ENCODE measurements at places on chromosomes 12 and 14.

GRCh38 chr12:18612971-18613370 is 124.8 kb downstream of the PLCZ1 start:
- DNase-seq = no peak

- DNase-seq = peak; percentile 89
These were observed 37.2 kb downstream of the RDH12 start for GRCh38 chr14:67738740-67739504.

DNA sequence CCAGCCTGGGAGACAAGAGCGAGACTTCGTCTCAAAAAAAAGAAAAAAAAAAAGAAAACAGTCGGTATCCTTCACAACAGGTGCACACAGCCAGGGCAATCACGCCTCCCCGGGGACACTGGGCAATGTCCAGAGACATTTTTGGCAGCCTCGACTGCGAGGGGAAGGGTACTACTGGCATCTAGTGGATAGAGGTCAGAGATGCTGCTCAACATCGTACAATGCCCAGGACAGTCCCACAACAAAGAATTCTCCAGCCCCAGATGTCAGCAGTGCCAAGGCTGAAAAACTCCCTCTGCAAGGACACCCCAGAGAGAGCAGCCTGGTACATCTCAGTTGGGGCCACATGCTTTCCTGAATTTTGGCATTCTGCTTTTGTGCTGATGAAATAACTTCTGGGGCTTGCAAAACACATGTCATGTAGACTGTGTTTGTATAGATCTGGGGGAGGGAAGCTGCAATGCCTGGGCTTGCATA is 21.5 kb downstream of the ALDH2 start:
- DNase-seq = no peak

DNA sequence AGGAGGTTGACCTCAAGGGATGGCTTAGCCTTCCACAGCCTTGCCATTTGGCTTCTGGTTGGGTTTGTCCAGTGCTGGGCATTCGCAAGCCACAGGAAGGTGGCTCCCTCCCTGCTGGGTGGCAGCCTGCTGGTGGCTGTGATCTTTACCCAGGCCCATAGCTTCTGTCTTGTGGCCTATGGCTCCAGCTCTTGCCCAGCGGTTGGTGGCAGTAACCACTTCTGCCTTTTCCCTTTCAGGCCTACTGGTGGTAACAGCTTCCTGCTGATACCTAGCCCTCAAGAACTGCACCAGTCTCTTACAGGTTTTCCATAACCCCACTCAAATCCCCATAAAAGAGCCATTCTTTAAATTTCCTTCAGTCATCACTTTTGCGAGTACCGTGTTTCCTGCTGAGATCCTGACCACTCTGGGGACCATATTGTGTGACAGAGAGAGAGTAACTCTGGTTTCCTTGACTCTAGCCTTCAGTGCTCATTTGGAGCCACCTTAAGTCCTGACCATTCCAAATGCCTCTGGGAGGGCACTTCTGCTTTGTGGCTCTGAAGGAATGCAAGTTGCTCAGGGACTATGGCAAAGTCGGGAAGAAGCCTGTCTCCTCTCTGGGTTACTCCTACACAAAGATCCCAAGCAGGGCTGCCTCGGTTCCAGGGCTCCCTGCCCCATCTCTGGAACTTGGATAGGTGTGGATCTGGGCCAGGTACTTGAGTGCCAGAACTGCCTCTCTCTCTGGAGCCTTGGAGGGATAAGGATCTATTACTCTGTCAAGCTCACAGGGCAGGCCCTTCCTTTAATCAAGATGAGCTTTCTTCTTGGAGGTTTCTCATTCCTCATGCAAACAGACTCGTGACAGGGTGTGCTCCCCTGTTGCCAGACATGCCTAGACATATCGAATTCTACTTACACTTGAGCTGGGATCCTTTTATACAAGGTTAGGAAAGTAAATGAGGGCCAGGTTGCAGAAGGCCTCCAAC is 2.9 kb upstream of the NYNRIN start:
- peak; percentile 91 for DNase-seq

DNA sequence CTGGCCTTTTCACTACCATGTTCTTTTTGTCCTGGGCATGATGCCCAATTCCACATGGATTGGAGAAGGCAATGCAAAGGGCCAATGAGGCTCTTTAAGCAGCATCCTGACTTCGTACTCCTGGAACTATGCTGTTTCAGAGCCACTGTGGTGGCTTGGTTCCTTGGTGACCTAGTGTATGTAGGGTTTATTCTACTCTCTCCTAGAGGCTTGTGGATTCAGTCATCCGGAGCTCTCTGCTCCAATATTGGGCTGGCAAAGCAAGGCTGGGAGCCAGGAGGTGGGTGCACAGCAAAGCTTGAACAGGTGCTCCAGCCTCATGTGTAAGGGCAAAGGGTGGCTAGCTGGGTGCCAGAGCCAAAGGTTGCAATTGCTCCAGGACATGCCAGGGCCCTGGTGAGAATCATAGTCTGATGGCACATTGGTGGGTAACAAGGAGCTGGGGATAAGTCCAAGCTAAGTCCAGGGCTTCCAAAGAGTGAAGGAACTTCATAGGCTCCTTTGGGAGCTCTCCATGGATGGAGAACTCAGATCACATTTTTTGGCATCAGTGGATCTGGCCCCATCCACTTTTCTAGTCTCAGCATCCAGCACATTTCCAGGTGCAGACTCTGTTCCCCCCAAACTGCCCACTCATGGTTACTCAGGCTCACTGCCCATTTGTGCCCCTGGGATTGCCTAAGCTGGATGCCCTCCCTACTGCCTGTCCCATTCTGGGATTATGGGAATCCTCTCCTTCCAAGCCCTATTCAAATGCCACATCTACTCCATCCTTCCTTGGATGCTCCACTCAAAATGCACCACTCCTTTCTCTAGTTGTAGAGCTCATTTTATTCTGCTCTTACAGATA is 253.9 kb downstream of the EMP1 start:
- no peak for DNase-seq

DNA sequence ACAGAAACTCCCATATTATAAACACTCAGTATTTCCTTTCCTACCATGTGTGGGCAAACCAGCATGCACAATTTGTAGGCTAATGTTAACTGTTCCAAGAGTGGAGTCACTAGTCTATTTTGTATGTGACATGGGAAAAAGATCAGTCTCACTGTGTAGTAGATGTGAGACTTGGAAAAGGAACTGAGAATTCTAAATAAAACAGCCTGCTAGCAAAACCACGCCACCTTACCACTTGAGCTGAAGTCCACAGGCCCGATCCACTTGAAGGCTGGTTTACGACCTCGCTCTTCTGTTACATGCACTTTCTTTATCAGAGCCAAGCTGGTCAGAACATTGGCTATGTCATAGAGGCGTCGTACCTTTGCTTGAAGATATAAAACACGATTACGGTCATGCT is 22.5 kb downstream of the E2F7 start:
- DNase-seq = no peak

DNA sequence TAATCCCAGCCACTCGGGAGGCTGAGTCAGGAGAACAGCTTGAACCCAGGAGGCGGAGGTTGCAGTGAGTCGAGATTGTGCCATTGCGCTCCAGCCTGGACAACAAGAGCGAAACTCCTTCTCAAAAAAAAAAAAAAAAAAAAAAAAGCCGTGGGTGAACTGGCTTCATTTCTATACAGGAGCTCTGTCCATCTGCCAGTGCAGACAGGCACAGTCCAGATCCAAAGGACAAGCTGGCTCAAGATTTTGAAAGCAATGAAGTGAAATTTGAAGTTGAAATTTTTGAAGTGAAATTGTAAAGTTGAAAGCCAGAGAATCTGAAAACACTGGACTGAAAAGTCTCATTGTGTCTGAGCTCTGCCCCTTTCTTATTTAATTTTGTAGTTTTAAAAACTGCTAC is 134.7 kb downstream of the CALM1 start:
- no peak for DNase-seq

GRCh38 chr12:52807544-52808470 is 6.1 kb downstream of the KRT4 start:
- no peak for DNase-seq

DNA sequence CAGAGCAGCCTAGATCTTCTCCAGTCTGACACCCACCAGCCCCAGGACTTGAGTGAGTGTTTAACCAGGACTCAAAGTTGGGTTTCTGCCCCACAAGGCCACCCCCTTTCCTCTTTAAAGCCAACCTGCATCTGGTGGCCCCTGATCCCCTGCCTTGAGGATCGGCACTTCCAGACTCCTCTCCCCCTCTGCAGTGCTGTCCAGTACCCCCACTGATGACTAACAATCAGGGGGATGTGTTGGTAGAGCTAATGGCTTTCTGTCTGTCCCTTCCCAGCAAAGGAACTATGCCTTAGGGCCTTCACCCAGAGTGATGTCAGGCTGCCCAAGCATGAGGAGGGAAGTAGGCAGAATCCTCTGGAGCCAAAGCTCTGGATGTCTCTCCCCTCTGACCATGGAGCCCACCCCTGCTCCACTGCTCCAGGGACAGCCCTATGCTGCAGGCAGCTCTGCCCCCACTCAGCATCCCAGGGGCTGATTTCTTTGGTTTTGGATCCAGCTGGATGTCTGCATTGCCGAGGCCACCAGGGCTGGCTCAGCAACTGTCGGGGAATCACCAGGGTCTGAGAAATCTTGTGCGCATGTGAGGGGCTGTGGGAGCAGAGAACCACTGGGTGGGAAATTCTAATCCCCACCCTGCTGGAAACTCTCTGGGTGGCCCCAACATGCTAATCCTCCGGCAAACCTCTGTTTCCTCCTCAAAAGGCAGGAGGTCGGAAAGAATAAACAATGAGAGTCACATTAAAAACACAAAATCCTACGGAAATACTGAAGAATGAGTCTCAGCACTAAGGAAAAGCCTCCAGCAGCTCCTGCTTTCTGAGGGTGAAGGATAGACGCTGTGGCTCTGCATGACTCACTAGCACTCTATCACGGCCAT is 42.9 kb downstream of the DAD1 start:
- peak; percentile 51 for DNase-seq
